Ovary (tissue), 10 donors: ENCODE measurements at places on chromosomes 11 and 22.

DNA sequence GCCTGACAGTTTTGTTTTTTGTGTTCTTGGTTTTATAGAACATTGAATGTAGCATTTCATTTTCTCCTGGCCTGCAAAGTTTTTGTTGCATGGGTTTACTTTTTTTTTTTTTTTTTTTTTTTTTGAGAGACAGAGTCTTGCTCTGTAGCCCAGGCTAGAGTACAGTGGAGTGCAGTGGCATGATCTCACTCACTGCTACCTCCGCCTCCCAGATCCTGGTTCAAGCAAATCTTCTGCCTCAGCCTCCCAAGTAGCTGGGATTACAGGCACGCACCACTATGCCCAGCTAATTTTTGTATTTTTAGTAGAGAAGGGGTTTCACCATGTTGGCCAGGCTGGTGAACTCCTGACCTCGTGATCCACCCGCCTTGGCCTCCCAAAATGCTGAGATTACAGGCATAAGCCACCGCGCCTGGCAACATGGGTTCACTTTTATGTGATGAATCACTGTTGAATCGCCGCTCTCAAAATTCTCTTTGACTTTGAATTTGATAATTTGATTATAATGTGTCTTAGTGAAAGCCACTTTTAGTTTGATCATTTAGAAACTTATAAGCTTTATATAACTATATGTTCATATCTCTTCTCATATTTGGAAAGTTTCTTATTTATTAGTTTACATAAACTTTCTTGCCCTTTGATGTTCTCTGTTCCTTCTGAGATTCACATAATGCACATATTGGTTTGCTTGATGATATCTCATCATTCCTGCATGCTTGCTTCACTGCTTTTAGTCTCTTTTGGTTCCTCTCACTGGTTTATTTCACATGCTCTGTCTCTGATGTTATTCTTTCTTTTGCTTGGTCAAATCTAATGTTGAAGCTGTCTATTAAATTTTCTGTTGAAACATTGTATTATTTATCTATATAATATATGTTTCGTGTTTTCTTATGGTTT, 589.0 kb upstream of the CNTN5 start:
- no peak for DNase-seq

DNA sequence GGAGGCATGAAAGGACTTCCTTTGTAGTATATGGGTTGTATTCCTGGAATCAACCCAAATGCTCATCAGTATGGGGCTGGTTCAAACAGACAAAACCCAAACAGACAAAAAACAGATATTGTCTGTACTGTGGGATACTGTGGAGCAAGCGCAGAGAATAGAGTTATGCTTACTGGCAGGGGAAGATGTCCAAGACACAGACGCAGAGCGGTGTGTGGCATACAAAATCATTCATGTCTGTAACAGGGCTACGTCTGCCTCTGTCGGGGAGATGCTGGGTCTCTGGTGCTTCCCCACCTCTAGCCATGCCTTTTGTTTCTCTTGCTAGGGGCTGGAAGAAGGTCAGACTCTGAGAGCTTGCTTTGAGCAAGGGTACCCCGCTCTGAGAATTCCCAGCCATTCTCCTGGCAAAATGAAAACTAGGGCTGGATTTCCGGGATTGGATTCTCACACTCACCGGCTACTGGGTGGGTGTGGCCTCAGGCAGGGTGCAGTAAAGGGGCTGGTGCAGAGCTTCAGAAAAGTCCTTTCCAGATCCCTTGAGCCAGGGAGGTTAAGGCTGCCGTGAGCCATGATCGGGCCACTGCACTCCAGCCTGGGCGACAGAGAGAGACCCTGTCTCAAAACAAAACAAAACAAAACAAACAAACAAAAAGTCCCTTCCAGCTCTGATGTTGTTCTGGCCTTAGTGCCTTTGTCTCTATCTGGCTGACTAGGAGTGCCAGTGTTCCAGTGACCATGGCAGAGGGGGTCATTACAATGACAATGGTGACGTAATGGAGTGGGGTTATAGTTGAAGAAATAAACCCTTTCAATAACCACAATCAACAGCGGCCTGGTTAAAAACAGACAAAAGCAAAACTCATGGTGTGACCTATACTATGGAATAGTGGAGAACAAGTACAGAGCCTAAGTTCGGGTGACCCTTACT, 2.9 kb upstream of the ABCC8 start:
- DNase-seq = no peak

GRCh38 chr11:68397256-68397655, 63.3 kb upstream of the PPP6R3 start:
- DNase-seq = no peak

GRCh38 chr22:22710719-22711531, 66.5 kb downstream of the GGTLC2 start:
- peak; percentile 55 for DNase-seq

GRCh38 chr11:48207881-48208280, 8.7 kb upstream of the OR4B1 start:
- no peak for DNase-seq

DNA sequence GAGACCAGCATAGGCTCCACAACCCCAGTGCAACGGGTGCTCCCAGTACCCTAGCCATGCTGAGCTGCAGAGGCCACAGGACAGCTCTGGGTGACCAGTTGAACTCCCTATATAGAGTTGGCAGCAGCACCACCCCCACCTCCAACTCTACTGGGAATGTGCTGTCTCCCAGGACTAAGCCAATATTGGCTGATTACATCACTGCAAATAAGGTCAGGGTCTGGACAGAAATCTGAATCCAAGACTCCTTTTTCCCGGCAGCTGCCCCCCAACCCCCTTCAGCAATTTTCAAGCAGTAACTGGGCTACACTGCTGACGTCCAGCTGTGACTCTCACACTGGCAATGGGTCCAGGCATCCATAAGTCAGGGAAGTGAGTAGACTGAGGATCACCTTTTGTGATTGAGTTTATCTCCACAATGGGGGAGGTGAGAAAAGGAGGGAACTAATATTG, at the start of gene HPX:
TSS of gene HPX (minus strand) at position 82 of the 453 bp plus-strand sequence. CDS start at position 58, 24 bp downstream.
- no peak for DNase-seq

DNA sequence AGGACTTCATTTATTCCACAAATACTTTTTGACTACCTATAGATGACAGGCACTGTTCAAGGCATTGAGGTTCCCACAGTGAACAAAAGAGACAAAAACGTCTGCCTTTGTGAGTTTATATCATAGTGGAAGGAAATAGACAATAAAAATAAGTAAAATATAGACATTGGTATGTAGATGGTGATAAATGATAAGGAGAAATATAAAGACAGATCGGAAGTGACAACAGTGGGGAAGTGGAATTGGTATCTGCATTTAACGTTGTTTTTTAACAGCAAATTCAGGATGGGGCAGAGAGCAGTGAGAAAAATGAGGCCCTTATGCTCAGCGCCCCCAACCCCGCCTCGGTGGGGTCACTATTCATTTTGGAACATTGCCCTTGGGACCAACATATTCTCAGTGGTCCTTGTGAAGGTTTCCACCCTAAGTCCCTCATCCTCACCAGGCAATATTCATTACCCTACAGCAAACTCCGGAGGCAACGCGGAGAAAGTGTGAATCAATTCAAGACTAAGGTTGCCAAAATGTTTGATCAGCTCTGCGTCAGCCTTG, 627 bp upstream of the PEX26 start:
- no peak for DNase-seq

DNA sequence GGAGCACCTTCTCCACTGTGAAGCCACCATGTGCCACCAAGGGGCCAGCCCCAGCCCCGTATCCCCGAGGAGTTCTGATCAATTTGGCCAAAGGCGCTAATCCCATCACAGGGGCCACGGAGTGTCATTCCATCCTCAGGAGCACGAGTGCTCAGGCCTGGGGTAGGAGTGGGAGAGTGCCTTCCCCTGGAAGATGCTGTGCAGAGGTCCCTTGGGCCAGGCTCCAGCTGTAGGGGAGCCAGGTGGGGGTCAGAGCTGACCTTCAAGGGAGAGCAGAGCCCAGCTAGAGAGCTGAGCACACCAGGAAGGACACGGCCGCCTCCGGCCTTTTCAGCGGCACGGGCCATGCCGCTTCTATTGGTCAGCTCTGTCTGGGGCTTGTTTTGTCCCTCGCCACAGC, 1459.9 kb downstream of the BRD1 start:
- DNase-seq = no peak

DNA sequence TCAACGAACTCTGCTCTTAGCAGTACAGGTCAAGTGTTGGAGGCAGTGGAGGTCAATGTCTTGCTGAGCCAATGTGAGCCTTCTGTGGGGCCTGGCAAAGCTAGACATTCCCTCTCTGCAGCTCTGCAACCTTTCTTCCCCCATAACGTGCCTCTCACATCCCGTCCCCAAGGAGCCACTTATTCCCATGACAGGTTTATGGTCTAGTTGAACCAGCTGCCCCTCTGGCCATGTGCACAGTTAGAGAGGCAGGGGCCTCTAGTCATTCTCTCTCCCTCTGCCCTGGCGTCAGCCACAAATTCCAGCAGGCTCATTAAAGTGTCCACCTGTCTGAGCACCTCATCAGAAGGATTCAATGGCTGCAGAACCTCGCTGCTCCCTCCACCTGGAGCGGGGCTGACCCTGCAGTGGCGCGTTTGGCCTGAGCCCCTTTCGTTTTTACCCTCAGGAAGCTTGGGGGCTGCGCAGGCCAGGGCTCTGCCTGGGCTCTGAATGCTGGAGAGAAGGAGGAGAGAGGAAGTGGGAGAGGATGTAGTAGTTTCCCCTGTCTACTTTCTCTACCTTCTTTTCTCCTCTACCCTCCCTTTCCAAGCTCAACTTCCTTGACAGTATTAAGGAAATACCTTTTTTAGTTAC, 302.1 kb upstream of the B3GAT1 start:
- DNase-seq = no peak

- DNase-seq = no peak
These were observed 15.2 kb downstream of the POLR2F start for GRCh38 chr22:37968452-37969251.

DNA sequence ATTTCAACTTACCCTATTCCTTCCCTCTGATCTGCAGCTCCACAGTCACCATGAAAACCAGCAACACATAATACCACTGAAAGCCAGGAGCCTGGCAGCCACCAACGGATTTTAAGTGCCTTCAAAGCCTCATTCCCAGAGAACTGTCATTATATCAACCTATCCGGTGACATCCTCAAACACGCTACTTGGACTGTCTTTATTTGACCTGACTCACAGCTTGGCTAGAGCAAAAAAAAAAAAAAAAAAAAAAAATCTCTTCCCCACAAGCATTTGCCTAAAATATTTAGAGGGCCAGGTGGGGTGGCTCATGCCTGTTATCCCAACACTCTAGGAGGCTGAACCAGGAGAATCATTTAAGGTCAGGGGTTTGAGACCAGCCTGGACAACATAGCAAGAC, 32.4 kb upstream of the ARHGAP32 start:
- no peak for DNase-seq

- no peak for DNase-seq
These were observed 84.4 kb downstream of the ARHGEF12 start for GRCh38 chr11:120420572-120420971.

DNA sequence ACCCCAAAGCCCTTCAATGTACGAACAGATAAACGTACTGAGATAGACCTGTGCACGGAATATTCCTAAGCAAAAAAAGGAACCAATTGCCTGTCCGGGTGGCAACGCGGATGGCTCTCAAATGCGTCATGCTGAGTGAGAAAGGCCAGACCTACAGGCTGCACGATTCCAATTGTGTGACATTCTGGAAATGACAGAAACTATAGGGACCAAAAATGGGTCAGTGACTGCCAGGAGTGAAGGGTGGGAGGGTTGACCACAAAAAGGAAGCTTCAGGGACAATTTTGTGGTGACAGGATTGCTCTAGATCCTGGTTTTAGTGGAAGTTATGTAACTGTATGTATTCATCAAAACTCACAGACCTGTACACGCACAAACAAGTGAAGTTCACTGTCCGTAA, 24.0 kb upstream of the SYT8 start:
- no peak for DNase-seq

- no peak for DNase-seq
These were observed 151.6 kb upstream of the NAV2 start for GRCh38 chr11:19561011-19561410.

DNA sequence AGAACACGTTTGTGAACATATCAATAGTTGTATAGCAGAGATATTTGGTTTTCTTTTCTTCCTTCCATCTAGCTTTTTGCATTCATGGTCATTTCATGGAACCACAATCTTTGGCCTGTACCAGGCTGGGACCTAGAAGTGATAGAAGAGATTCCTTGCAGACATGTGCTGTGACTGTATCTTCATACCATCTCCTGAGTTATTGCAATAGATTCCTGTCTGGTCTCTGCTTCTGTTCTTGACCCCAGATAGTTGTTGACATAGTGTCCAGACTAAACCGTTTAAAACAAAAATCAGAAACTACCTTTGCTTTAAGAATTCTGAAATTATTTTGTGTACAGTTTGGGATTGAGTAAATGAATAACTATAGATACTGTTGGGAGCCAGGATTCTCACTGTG, 16.8 kb downstream of the PANX1 start:
- no peak for DNase-seq

GRCh38 chr11:128279866-128280265, 307.5 kb downstream of the ETS1 start:
- no peak for DNase-seq

DNA sequence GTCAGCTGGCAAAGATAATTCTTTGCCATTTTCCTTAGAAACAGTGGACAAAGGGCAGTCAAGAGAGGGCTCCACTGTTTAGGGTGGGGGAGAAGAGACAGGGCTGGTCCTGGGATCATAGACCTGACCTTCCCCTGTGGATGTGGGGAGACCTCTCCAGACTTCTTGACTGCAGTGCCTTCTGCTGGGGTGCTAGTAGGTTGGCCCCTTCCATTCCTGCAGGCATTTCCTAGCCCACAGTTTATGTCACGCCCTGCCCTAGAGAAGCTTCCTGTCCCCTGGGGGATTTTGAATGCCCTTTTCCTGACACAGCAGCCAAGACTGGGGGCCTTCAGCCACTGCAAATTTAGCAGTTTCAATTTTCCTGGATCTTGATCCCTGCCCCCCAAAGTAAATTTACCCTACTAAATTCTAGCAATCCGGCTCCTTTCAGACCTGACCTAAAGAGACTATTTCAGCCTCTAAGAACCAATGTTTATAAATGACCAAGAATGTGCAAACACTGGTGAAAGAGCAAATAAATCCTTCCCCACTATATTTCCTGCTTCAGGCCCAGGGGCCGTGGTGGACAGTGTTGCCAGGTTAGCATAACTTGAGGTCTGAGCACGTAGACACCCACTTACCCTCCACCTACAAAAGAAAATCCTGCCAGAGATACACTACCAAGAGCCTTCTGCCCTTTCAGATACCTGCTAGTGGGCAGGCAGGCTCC, 58.4 kb downstream of the PPFIBP2 start:
- DNase-seq = no peak

DNA sequence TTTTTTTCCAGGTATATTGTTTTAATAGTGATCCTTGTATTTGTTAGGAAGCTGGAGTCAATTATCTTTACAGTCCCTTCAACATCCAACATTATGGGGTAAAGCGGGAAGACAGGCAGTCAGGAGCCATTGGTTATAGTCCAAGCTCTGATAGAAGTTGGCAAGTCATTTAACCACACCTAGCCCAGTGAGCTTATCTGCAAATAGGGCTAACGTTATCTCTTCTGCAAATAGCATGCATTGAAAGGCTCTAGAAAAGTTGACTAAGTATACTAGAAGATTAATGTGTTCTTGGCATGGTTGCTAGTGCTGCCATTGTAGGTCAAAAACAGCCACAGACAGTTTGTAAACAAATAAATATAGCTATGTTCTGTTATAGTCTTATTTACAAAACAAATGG, 520.7 kb downstream of the OPCML start:
- no peak for DNase-seq
